CD4-positive, alpha-beta T cell treated with Interleukin-10 for 1 hour (primary cell): ENCODE measurements at places on chromosomes 7 and 10.

GRCh38 chr7:135658564-135658963 lies 3.8 kb upstream of the STMP1 start:
- no peak for DNase-seq

- DNase-seq = no peak
These were observed 22.5 kb upstream of the TNRC18 start for GRCh38 chr7:5445981-5446594.

DNA sequence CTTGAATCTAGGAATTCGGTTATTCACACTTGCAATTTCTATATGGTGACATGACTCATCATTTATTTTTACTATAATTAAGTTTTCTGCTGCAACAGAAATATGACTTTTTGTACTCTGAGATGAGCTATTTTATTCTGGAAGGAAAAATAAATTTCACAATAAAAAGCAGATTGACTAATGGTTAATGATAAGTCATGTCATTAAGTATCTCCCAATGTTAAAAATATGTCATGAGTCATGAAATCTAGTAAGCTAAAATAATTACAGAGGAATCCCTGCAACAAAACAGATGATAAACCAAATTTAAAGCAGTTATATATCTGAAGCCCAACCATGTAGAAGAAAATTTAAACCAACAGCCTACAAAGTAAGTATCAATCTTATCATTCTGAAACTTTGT lies 149.2 kb downstream of the CACNA2D1 start:
- DNase-seq = no peak

DNA sequence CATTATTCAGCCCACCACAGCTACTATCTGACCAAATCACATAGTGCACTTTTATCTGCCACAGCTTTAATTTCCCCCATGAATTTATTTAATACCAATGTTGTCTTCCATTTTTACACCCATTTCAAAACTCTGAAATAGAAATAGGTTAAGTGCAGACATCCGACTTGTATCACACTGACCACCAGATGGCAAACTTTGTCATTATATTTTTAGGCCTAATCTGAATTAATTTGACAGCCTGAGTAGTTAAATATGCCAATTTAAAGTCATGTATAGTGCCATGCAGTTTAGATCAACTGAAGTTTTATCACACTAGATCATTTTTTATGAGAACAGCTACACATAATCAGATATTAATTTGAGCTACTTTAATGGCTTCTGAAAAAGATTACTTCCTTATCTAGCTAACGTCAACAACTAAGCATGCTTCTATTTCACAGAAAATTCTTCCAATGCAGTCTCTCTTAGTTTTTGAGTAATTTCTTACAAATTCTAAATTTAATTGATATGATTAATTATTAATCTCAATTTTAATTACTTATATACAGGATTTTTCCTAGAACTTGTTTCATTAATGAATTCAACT lies 566.4 kb downstream of the GFRA1 start:
- no peak for DNase-seq

- DNase-seq = no peak
These were observed 129.1 kb downstream of the SEPTIN14 start for GRCh38 chr7:55733241-55734140.

DNA sequence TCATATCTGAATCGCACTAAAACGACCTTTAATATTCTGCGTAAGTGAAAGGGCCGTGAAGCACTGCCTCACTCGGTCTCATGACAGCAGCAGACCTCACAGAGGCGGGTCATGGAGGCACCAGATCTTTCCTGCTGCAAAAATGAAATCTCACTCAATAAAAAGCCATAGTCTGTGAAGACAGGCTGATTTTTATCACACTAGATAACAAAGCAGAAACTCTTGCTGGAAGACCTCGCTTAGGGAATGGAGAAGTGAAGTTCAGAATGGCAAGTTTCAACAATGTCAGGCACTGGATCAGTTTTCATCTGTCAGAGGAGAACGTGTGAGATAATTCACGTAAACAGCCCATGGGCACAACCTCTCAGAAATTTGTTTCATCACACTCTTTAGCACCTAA lies 8.0 kb downstream of the SEPHS1 start:
- DNase-seq = no peak

DNA sequence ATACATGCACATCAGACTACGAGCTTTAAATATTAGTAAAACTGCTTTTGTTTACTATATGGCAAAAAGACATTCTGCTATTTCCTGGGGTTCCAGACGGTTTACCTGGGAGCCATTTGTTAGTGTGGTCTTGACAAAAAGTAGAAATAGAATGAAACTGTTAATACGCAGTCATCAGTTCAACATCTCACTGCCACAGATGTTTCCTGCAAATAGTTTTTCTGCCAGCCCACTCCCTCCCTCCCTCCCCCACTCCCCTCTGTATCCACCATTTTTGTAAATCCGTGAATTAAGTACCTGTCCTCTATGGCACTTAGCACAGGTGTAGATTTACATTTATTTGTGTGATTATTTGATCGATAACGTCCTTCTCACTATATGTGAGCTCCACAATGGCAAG lies 74.6 kb upstream of the TPK1 start:
- no peak for DNase-seq

- peak; percentile 19 for DNase-seq
These were observed 1.2 kb upstream of the TMEM178B start for GRCh38 chr7:141072548-141073172.

- no peak for DNase-seq
These were observed 219.0 kb upstream of the CSTF2T start for GRCh38 chr10:51918440-51918839.

DNA sequence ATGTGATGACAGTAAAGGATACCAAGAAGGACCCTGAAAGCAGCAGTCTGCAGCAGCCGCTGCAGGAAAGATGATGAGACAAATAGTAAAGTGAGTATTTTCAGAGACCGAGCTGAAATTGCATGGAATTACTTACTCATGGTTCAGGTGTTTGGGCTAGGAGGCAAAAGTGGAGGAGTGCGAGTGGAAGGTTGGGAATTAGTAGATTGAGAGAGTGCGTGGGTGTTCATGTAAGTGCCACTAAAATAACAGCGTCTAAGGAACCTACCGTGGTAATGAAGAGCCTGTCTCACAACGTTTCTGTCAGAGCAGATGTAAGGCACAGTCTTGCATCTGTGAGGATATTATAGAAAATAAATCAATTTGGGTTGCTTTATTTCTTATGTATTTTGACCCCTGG lies 48.3 kb upstream of the FMC1 start:
- no peak for DNase-seq

DNA sequence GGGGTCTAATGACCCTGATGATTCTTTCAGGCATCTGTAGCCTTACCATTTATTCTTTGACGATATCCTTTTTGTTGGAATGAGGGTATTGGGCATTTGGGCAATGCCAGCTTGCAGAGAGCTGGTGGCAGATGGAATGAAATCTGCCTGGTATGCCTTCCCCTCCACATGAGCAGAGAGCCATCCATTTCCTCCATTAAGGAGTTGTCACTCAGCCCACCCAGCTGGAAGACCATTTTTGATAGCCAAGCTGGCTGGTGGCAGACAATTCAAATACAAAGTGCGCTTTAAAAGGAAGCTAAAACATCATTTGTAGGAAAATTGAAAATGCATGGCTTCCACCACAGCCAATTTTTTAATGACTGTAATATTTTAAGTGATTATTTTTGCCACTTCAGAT lies 240.1 kb upstream of the SLC26A5 start:
- no peak for DNase-seq

- no peak for DNase-seq
These were observed 4.4 kb upstream of the CLIP2 start for GRCh38 chr7:74284781-74285259.

GRCh38 chr7:137287651-137288258 lies 55.8 kb downstream of the PTN start:
- DNase-seq = no peak

- no peak for DNase-seq
These were observed 3.2 kb downstream of the SNCG start for GRCh38 chr10:86961481-86962091.

GRCh38 chr10:95741807-95742467 lies 14.0 kb upstream of the ENTPD1 start:
- no peak for DNase-seq

DNA sequence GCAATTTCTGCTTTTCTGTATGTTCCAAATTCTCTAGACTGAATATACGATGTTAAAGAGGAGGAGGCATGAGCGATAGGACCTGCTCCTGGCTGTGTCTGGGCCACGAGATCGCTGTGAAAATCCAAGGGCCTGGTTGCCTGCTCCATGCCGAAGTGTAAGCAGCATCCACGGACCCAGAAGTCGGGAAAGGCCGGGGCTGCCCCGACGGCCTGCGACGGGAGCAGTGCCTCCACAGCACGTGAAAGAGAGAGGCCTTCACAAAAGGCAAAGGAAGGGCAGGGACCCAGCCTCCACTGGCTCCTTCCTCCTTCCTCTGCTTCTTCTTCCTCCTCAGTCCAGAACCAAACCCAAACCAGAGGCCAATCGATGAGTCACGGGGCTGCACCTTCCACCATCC lies 122.9 kb upstream of the MGMT start:
- DNase-seq = no peak

GRCh38 chr10:132142396-132143161 lies 44.2 kb upstream of the DPYSL4 start:
- peak; percentile 51 for DNase-seq

DNA sequence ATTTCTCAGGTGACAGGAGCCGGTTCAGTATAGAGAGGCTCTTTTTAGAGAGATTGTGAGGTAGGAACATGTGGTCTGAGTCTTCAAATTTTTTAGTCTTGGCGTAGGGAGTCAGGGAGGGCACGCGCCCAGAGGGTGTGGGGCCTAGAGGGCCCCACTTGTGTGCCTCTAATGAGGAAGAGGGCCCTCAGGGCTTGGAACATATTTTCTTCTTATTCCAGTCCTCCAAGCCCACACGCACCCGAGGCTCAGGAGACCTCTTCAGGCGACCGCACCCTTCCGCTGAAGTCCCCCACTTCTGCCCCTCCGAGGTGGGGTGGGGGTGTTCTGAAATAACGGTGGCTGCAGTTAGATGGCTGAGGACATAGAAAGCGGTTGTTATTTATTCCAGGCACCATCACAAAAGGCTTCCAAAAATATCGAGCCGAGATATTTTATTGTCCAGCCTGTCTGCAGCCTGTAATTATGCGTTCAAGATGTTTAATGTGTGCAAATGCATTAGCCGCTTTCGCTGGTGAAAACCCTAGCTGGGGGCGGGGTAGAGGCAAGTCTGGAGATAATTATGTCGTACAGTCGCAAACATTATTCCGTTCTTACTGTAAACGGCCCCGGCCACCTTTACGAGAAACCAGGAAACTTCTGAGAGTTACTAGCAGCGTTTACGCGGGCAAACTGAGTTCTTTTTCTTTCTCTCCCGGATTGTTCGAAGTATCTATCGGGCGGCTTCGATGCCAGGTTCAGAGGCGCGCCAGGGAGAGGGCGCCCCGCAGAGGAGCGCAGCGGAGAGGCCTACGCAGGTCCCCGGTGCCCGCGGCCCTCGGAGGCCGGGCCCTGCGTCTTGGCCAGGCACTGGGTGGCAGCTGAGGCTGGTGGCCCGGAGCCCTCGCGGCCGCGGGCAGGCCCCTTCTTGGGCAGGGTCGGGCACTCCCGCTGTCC lies 12.9 kb upstream of the HOXA13 start:
- DNase-seq = no peak

GRCh38 chr10:126114884-126115555 lies 218.7 kb downstream of the FANK1 start:
- no peak for DNase-seq

DNA sequence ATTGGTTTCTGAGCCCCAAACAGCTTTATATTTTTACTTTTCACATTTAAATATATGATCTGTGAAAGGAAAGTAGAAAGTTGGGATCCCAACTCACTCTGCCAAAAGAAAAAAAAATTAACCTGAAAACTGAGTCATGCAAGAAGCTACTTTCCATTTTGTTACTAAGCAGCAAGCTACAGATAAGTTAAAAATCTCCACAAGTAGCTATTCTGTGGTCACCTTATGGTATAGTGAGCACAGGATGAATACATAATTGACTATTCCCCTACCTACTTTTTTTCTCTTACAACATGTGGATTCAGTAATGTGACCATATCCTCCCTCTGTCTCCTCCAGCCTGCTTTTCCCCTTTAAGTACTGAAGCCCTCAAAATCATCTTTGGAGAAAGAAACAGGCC lies 30.3 kb upstream of the CREB3L2 start:
- no peak for DNase-seq

GRCh38 chr10:111522551-111522950 lies 445.7 kb downstream of the ADRA2A start:
- no peak for DNase-seq

- no peak for DNase-seq
These were observed 583.1 kb upstream of the LRRN3 start for GRCh38 chr7:110507832-110508231.

- no peak for DNase-seq
These were observed 6.5 kb downstream of the UROS start for GRCh38 chr10:125816548-125816947.

DNA sequence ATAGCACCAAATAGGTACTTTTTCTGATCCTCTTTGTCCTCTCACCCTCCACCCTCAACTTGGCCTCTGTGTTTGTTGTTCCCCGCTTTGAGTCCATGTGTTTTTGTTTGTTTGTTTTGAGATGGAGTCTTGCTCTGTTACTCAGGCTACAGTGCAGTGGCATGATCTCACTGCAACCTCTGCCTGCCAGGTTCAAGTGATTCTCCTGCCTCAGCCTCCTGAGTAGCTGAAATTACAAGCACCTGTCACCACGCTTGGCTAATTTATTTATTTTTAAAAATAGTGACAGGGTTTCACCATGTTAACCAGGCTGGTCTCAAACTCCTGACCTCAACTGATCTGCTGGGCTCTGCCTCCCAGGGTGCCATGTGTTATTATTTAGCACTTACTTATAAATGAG lies 5.3 kb downstream of the ZNF273 start:
- no peak for DNase-seq

GRCh38 chr10:69061305-69062161 lies 26.4 kb upstream of the SRGN start:
- peak; percentile 48 for DNase-seq

GRCh38 chr10:123994417-123995081 lies 98.8 kb downstream of the CHST15 start:
- peak; percentile 78 for DNase-seq

- DNase-seq = no peak
These were observed 36.1 kb downstream of the PSAP start for GRCh38 chr10:71814922-71815411.

- DNase-seq = no peak
These were observed 205.8 kb upstream of the GRB10 start for GRCh38 chr7:50988465-50988864.

DNA sequence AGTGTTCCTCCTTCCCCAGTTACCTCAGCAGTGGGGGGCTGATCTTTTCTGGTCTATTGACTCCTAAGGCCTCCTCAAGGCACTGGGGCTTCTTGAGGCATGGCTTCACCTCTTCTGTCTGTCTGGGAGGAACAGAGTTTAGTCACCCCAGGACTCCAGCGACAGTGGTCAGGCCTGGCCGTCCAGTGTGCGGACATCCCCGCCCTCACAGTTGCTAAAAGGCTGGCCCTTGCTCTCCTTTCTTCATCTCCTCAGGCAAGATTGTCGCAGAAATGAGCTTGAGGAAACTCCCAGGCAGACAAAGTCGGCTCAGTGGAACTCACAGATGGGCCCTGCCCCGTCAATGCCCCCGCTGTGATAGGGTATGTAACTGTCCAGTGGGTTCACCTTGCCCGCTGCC lies 7.0 kb upstream of the FFAR4 start:
- no peak for DNase-seq
